ENCODE measurements at places on chromosomes 16 and 17.

GRCh38 chr17:37089956-37090355, 141.2 kb downstream of the AATF start:
- no peak for DNase-seq

DNA sequence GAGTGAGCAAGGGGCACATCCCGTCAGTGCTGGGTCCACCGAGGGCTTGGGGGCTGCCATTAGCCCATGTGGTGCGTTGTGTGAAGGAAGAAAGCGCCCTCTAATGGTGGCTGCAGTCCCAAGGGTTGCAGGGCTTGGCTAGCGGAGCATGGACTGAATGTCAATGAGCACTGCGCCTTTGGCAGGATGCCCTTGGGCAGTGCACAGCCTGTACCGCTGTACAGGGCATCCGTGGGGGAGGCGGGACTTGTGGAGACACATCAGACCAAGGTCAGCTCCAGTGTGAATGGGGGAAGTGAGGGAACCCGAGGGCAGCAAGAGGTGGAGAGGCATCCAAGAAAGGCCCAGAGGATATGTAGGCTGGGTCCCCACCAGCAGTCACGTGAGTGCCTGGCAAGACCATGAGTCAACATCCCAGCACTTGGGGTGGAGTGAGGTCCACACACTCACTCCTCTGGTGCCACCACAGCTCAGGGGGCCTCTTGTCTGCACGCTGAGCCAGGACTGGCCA, 75.5 kb upstream of the MED9 start:
- DNase-seq: no peak

GRCh38 chr17:40664582-40665333, at the start of gene KRT222:
Gene KRT222 (minus strand): TSS chr17:40665177. CDS start chr17:40665099, 78 bp downstream.
- DNase-seq: no peak

GRCh38 chr17:62625870-62626200, 1.6 kb upstream of the MRC2 start:
- DNase-seq: no peak

DNA sequence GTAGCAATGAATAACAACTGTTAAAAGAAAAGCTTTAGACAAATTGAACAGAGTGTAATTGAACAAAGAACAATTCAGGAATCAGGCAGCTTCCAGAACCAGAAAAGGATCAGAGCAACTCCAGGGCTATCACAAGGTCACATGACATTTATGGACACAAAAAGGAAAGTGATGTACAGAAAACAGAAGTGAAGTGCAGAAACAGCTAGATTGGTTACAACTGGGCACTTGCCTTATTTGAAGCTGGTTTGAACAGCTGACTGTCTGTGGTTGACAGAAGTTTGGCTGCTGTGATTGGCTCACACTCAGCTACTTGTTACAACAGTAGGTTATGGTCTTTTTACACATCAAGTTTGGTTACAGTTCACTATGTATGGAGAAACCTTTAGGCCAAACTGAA, 14.8 kb downstream of the EFCAB5 start:
- no peak for DNase-seq

GRCh38 chr17:8629371-8630226, 926 bp downstream of the MYH10 start:
- DNase-seq: peak; percentile 49

- no peak for DNase-seq
These were observed 41.2 kb downstream of the PRKCA start for GRCh38 chr17:66343531-66344078.

DNA sequence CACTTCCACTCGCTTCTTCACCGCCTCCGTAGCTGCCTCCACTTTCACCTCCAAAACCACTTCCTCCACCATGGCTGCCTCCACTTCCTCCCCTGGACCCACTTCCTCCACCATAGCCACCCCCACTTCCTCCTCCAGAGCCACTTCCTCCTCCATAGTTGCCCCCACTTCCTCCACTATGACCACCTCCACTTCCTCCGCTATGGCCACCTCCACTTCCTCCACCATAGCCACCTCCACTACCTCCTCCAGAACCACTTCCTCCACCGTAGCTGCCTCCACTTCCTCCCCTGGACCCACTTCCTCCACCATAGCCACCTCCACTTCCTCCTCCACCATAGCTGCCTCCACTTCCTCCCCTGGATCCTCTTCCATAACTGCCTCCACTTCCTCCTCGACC, 4.5 kb downstream of the KRT9 start:
- no peak for DNase-seq

GRCh38 chr16:77514500-77515220, 79.8 kb upstream of the ADAMTS18 start:
- no peak for DNase-seq

DNA sequence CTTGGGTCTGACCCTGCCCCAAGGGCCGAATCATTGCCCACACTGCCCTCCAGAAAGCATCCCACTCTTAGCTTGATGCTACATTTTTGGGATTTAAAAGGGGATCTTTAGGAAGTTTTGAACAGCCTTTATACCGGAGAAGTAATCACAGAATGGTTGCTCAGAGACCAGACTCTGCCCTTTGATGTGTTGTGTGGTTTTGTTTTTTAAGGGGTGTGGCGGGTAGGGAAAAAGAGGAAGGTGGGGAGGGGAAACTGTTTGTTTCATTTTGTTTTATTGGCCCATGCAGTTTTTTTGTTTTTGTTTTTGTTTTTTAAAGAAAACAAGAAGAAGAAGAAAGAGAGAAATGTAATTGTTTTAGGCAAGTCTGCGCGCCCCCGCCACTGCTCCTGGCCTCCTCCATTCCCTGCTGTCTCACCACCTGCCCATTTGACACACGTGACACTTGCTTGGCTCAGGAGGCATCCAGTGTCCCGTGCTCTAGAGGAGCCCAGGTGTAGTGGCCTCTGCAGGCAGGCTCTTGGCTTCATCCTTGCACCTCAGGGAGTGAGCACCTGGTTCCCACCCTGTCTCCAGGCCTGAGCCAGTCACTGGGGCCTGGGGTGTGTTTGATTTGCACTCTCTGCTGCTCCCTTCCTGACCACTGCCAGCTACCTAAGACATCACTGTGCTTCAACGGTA, 35.7 kb downstream of the GNAO1 start:
- peak; percentile 91 for DNase-seq

Data from dorsolateral prefrontal cortex (tissue), 122 donors.